ENCODE measurements at places on chromosomes 1 and 21.

DNA sequence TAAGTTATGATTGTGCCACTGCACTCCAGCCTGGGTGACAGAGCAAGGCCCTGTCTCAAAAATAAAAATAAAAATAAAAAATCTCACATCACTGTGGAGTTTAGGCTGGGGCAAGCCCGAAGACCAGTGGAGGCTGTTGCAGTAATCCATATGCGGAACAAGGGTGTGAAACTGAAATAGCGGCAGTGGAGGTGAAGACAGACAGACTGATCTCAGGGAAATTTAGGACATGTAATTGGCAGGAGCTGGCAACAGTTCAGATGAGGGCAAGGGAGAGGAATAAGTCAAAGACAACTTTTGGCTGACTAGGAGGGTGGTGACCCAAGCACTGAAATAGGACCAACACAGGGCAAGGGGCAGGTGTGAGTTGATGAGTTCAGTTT is 8.4 kb downstream of the ARMH1 start:
- no peak for DNase-seq

- no peak for DNase-seq
Observed at GRCh38 chr1:21621761-21622436, 47.3 kb downstream of the RAP1GAP start.

DNA sequence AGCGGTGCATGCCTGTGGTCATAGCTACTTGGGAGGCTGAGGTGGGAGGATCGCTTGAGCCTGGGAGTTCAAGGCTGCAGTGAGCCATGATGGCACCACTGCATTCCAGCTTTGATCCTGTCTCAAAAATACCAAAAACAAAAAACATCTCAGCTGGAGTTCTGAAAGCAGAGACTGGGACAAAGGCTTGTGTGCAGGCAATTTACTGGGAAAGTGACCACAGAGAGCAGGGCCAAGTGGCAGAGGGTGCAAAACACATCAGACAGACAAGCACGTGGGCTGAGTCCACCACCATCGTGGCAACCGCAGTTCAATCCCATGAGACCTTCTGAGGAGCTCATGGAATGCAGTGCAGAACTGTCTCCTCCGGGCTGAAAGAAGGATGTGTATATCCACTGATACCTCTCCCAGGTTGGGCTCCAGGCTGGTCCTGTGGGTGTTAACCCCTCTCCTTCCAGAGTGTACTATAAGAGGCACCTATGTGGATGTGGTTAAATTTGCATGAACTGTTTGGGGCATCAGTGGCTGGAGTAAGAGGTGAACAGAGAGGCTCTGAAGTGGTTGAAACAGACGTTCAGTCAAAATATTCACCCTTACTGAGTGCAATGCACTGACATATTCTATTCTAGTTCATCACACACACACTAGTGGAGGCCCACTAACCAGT is 10.8 kb downstream of the PIGP start:
- DNase-seq, result no peak

DNA sequence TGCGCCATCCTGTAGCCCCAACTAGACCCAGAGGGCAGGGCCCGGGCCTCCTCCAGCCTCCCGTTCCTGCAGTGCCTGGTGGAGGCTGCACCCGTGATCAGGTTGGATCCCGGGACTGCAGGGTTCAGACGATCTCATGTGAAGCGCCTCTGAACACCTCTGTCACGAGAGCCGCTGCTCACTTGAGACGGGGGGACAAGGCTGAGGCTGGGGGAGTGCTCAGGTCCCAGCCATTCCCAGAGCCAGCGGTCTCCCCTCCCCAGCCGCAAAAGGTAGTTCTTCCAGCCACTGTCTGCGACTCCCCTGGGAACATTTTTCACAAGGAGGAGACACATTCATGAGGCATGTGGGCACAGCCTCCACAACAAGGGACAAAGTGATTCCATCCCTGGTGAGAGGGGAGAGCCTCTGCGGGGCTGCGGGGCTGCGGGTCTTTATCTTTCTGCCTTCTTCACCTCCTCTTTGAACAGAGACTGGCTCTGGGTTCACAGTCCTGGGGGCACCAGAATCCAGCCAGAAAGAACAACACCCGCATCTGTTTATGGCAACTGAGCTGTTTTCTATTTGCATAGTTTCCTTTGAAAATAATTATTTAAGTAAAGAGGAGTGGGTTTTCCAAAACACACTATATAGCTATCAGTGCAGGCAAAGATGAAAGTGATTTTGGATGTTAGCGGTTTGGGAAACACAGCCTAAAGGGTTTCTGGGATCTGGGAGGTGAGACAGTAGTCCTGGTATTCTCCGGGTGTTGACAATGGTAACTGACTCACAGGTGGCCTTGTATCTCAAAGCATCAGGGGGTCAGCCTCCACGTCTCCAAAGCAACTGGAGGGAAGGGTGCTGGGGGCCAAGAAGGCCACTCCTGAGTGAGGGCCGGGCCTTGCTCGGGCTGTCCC is 13.0 kb upstream of the LDLRAP1 start:
- DNase-seq, result no peak

- no peak for DNase-seq
Observed at GRCh38 chr1:26158908-26159742, at the start of gene FAM110D. FAM110D (plus strand) TSS chr1:26159079; CDS start chr1:26161292, 2,213 bp downstream.

GRCh38 chr1:221327954-221328353 is 413.9 kb downstream of the DUSP10 start:
- DNase-seq, result no peak

DNA sequence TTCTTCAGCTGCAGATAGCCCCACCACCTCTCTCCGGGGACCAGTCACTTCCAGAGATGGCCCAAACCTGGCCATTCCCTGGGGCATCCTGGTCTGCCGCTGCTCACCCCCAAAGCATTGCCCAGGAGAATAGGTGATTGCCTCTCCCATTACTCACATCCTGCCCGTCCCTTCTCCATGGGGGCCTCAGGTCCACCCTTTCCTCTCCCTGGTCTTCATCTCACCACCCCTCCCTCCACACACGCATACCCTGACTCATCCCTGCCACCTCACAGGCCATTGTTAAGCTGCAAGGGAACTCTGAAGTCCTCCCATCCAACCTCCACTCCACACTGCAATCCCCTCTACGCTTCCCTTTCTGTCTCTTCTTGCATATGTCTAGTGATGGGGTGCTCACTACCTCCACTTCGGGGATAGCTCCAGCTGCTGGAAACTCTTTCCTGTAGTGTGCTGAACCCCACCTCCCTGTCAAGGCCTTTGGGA is at the start of gene PLEKHG5:
PLEKHG5 (minus strand) TSS at position 188 of the 483 bp plus-strand sequence. CDS start 14,096 bp downstream, outside the sequence.
- no peak for DNase-seq

DNA sequence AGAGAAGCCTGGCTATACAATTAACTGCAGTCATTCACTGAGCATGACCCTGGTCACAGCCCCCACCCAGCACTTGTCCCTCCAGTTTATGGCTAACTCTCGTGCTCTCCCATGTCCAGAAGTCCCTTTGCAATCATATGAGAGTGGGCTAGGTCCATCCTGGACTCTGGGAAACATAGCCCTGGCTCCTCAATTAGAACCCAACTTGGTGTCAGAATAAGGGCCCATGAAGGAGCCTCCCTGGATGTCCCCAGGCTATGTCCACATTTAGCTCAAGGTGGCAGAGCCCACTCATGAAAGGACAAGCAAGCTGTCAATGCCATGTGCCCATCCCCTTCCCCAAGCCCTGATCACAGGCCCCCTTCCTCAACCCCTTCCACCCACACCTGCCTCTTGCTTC is 27.4 kb upstream of the HPDL start:
- DNase-seq, result no peak

GRCh38 chr1:1278620-1279019 is 1.6 kb upstream of the SCNN1D start:
- no peak for DNase-seq

DNA sequence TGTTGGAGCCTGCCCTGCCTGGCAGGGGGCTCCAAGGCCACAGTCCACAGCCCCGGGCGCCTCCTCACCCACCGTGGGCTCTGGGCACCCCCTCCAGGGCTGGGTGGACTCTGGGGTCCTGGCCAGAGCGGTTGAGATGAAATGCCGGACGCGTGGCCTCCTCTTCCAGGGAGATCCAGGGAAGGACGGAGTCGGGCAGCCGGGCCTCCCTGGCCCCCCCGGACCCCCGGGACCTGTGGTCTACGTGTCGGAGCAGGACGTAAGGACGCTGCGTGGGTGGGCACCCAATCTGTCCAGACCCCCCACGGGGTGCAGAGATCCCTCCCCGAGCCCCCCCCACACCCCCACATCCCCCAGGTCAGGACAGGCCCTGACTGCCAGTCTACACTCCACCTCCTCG is 51.2 kb downstream of the SLC19A1 start:
- DNase-seq, result no peak

GRCh38 chr1:228147768-228148167 is 2.0 kb upstream of the GJC2 start:
- DNase-seq, result no peak

GRCh38 chr1:70319750-70320149 is 34.8 kb downstream of the ANKRD13C start:
- no peak for DNase-seq

- DNase-seq, result no peak
Observed at GRCh38 chr1:51861669-51862068, 16.9 kb downstream of the NRDC start.

DNA sequence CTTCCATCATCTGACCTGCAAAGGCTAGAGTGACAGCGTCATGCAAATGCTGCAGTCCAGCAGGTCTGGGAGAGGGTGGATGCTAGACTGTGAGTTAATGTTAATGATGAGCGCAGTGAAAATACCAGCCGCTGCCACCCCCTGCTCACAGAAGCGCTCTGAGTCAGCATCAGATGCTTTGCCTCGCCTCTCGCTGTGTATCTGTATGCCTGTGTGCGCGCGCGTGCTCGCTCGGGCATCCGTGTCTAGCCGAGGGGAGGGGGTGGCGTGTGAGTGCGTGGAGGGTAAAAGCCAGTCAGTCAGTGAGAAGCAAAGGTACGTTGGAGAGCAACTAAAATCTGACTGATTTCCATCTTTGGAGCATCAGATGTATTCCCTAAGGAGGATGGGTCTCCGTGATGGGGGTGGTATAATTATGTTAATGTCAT is 858.7 kb downstream of the USP25 start:
- no peak for DNase-seq

DNA sequence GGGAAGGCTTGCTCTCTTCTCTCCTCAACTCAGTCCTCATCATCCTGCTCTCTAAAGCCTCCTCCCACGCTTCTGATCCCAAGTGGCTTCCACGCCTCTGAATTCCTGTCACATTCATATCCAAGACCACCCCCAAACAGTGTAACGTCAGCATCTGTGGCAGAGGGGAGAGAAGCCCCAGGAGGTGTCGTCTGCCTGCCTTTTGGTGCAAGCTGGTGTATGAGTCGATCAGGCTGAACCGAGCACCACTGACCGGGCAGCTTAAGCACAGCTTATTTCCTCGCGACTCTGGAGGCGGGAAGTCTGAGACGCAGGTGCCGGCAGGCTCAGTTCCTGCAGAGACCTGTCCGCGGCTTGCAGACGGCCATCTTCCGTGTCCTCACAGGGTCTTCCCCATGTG is 123.8 kb upstream of the RAB4A start:
- DNase-seq, result no peak

DNA sequence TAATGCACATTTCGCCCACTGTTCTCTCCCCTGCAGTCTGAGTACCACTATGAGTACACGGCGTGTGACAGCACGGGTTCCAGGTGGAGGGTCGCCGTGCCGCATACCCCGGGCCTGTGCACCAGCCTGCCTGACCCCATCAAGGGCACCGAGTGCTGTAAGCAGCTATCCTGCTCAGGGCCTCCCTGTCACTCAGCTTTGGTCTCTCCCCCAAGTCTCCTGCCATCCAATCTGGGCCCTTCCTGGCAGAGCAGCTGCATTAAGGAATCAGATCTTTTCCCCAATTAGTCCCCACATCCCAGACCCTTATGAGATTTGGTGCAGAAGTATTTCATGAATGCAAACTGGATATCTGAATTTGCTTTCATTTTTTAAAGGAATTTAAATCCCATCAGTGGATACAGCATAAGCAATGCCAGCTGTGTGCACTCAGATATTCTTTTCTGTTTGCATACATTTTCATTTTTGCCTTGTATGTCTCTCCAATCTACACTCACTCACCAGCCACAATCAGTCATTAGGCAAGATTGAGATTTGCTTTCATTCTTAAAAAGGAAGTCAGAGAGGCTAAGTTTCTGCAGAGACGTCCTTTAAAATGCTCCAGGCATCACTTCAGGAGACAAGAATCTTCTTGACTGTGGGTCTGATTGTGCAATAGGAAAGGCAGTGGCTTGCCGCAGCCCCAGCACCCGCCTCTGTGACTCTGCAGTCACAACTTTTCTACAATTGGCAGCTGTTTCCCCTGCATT is 48.1 kb downstream of the ELAPOR1 start:
- DNase-seq, result peak; percentile 19

GRCh38 chr1:165117482-165117881 is 239.0 kb downstream of the LMX1A start:
- DNase-seq, result no peak

- no peak for DNase-seq
Observed at GRCh38 chr1:153087652-153088051, 6.7 kb downstream of the SPRR2E start.

GRCh38 chr1:39488793-39489566 is 2.5 kb upstream of the BMP8A start:
- no peak for DNase-seq

DNA sequence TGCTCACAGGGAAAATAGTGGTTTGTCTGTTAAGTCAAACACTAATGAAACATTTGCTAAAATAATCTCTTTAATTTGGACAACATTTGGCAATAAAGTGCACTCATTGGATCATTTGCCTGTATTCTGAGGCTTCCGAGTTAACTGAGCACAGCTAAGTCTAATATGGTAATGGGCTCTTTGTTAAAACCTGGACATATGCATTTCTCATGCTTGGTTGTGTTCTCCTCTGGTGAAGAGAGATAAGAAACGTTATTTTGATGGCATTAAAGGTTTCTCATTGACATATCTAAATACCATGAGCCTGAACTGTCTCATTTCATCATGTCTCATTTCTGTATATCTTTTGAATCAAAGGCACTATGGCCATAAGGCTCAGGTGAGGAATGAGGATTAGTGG is 13.4 kb upstream of the NRIP1 start:
- no peak for DNase-seq

- DNase-seq, result no peak
Observed at GRCh38 chr1:48932366-48932765, 155.7 kb upstream of the BEND5 start.

DNA sequence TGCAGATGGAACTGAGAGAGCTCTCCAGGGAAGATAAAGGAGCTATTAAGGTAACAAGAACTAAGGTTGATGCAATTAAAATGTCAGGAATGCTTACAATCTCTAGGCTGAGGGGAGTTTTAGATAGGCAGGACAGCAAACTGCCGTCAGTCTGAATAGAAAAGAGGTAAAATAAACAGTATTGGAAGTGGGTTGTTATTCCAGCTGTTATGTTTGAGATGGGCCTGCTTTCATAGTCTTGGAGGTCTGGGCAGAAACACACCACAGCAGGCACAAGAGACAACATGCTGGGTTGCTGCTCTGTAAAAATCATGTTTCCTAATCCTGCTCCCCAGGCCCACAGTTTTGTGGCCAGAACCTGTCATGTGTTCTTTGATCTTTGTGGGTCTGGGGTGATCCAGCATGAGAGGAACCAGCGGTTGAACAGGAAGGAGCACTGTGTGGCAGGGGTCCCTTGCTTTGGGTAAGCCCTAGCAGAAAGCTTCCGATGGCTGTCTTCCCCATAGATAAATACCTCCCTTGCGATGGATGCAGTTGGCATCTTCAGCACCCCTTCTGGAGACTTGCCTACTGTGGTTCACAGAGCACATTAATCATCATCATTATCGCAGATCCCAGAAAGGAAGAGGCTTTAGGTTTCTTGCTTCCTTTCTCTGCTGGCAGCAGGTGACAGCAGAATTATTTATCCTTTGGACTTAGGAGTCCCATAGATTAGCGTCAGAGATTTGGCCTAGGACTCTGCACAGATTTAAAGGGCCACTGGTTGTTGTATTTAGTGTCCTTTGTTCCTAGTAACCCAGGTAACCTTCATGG is 97.1 kb downstream of the AK5 start:
- no peak for DNase-seq

Data from CD4-positive, alpha-beta T cell treated with Interleukin-12 subunit alpha and Interleukin-12 subunit beta, for 1 hour (primary cell).